ENCODE measurements at places on chromosomes 3 and 15. TPM values are rescaled to one million over a fixed set of nuclear protein-coding genes. Genes with fewer than 3 reads are reported as not detected.

SPRED1 gene
- total RNA-seq, result 0.49 TPM

GRCh38 chr3:196178993-196179379, 32.2 kb downstream of the ZDHHC19 start:
- H3K27me3 ChIP-seq, result no peaks in the 10 kb centered on the region
- no peak for DNase-seq
- H3K4me3 ChIP-seq, result peak overlapping the region; percentile 74
- peak overlapping the region; percentile 97 for H3K27ac ChIP-seq

GRCh38 chr3:156831006-156831405, 4.9 kb downstream of the LEKR1 start:
- no peak for DNase-seq
- peaks cover 7% of the 10 kb centered on the region for H3K4me1 ChIP-seq
- peaks cover 2% of the 10 kb centered on the region for H3K27me3 ChIP-seq
- no peak overlapping the region for H3K4me3 ChIP-seq
- peaks cover 2% of the 10 kb centered on the region for H3K36me3 ChIP-seq

ESYT3 gene
- 0.34 TPM for total RNA-seq

DNA sequence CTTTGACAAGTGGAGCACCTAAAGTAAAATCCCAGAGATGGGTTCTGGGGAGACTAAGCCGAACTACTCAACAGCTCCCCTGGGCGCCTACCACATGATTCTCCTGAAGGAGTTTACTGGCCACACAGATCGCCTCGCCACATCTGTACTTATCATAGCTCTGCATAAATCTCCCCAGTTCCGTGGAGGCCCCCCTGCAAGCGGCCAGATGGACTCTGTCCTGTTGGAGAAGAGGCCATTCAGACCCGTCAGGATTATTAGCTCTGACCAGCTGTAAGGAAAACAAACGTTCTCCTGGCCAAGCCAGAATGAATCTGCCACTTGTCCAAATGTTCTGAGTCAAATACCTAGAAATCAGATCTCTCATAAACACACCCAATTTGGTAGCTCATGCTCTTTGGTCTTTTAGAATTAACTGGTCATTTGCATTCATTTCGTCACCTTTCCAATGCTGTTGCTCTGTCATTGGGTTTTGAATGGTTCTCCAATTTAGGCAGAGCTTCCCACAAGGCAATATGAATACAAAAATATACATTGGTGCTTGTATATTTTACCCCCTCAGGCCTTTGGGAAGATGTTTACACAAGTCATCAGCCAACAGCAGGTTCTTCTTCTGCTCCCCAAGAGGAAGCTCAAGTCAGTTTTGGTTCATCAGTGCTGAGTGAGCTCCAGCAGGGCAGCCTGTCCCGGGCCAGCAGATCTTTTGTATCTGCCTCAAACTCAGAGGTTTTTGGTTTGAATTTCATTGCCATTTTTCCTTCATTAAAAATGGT, 124.5 kb downstream of the THSD4 start:
- H3K4me1 ChIP-seq, result no peaks in the 10 kb centered on the region

TLE3 gene
- 126 TPM for total RNA-seq

DNA sequence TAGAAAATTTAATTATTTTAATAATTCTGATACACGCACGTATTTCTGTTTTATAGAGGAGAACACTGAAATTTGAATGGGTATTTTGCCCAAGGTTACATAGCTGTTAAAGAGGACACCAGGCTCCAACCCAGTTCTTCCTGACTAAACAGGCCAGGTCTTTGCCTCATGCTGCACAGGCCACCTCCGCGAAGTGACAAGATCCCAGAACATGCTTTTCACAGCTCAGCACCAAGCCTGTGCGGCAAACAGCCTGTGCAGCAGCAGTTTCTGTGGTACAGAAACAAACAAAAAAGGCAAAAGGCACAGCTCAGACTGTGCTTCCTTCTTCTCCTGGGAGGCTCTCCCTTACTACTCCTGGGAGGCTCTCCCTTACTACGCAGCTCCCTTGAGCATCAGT, 6.5 kb downstream of the FOXL2 start:
- H3K27ac ChIP-seq, result no peak overlapping the region
- H3K27me3 ChIP-seq, result peaks cover 88% of the 10 kb centered on the region
- H3K4me1 ChIP-seq, result peaks cover 37% of the 10 kb centered on the region
- no peak for DNase-seq
- no peaks in the 10 kb centered on the region for H3K36me3 ChIP-seq

GRCh38 chr3:66076861-66077470, 38.2 kb upstream of the MAGI1 start:
- DNase-seq, result no peak
- H3K27ac ChIP-seq, result no peak overlapping the region
- no peaks in the 10 kb centered on the region for H3K27me3 ChIP-seq
- no peak overlapping the region for H3K4me3 ChIP-seq
- H3K4me1 ChIP-seq, result no peaks in the 10 kb centered on the region

GRCh38 chr3:32371461-32372212, 20.0 kb upstream of the CMTM7 start:
- H3K4me1 ChIP-seq, result peaks cover 35% of the 10 kb centered on the region
- H3K36me3 ChIP-seq, result no peaks in the 10 kb centered on the region
- H3K4me3 ChIP-seq, result peak overlapping the region; percentile 13
- DNase-seq, result no peak
- H3K27me3 ChIP-seq, result no peaks in the 10 kb centered on the region

IGDCC3 gene
- total RNA-seq, result not detected

FRMD5 gene
- total RNA-seq, result not detected

SCAPER gene
- 21.5 TPM for total RNA-seq

GRCh38 chr3:130519754-130520153, 2.8 kb downstream of the COL6A6 start:
- peaks cover 33% of the 10 kb centered on the region for H3K27me3 ChIP-seq
- H3K4me1 ChIP-seq, result no peaks in the 10 kb centered on the region
- DNase-seq, result no peak
- no peak overlapping the region for H3K27ac ChIP-seq
- no peaks in the 10 kb centered on the region for H3K36me3 ChIP-seq

- H3K4me1 ChIP-seq, result no peaks in the 10 kb centered on the region
- no peak for DNase-seq
- H3K36me3 ChIP-seq, result peaks cover 27% of the 10 kb centered on the region
- no peaks in the 10 kb centered on the region for H3K27me3 ChIP-seq
These were observed 80.3 kb downstream of the SMARCC1 start for GRCh38 chr3:47701388-47701787.

FBN1 gene
- total RNA-seq, result 0.61 TPM

GRCh38 chr15:24878153-24878552, 76.6 kb upstream of the SNRPN start:
- no peak for DNase-seq
- no peaks in the 10 kb centered on the region for H3K27me3 ChIP-seq
- no peaks in the 10 kb centered on the region for H3K36me3 ChIP-seq
- H3K27ac ChIP-seq, result no peak overlapping the region

GRCh38 chr3:48897460-48898376, 964 bp downstream of the SLC25A20 start:
- H3K27me3 ChIP-seq, result no peaks in the 10 kb centered on the region
- peak overlapping the region; percentile 95 for H3K27ac ChIP-seq
- no peak for DNase-seq
- H3K4me1 ChIP-seq, result peaks cover 29% of the 10 kb centered on the region

GRCh38 chr3:103134023-103134724, 699.4 kb downstream of the ZPLD1 start:
- H3K27ac ChIP-seq, result no peak overlapping the region
- no peaks in the 10 kb centered on the region for H3K27me3 ChIP-seq
- no peaks in the 10 kb centered on the region for H3K4me1 ChIP-seq

RPL39L gene
- total RNA-seq, result 7.5 TPM

DNA sequence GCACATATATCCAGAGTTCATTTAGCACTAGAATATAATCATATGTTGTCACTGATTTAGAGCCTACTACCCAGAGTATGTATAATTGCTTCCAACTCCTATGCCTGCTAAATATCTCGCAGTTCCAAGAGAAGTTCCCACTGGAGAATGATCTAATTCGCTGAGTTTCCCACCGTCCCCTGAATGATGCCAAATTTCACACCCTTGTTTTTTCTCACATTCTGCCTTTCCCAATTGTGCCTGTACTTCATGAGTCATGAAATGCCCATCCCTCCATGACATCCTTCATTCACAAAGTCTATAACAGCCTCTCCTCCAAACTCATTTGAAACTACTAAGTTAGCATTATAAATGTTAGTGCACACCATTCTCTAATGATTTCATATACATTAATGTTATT, 177.2 kb downstream of the CBLB start:
- H3K36me3 ChIP-seq, result peaks cover 51% of the 10 kb centered on the region
- no peak for DNase-seq
- no peak overlapping the region for H3K4me3 ChIP-seq
- H3K27ac ChIP-seq, result no peak overlapping the region
- no peaks in the 10 kb centered on the region for H3K27me3 ChIP-seq

DNA sequence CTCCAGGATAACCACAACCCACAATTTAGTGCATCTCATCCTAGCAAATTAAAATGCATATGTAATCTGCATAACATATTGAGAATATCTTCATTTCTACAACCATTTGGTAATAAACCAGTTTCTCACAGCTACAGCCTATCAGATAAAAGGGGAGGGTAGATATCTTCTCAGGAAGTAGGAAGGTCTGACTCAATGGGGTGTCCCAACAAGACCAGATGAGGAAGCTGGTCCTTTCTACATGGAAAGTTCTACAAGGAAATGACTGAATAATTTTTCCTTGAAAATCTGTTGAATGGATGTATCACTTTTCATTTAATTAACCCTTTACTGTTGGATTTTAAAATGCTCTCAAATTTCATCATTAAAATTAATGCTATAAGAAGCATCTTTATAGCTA, 17.4 kb upstream of the TMPRSS7 start:
- peaks cover 29% of the 10 kb centered on the region for H3K4me1 ChIP-seq
- H3K27me3 ChIP-seq, result no peaks in the 10 kb centered on the region
- no peak for DNase-seq
- no peak overlapping the region for H3K4me3 ChIP-seq

- H3K4me1 ChIP-seq, result no peaks in the 10 kb centered on the region
- H3K27me3 ChIP-seq, result no peaks in the 10 kb centered on the region
- H3K27ac ChIP-seq, result no peak overlapping the region
- DNase-seq, result no peak
These were observed 28.6 kb downstream of the TFDP2 start for GRCh38 chr3:142120707-142121106.

HTD2 gene
- 11.5 TPM for total RNA-seq

CYB561D2 gene
- total RNA-seq, result 35.9 TPM

All from activated T-helper 1 cell treated with anti-CD3 and anti-CD28 coated beads, Interleukin-12 subunit alpha, Interleukin-12 subunit beta, Interleukin-2, Interleukin-4 antibody, amounts not matched to agents 30 ng/mL and 10 ng/mL and 1 ng/mL, durations not matched to agents 14 hours and 24 hours and 36 hours (primary cell).